ENCODE measurements at places on chromosomes 12 and 14.

GRCh38 chr12:67807814-67808213 lies 159.3 kb downstream of the DYRK2 start:
- DNase-seq, result no peak

DNA sequence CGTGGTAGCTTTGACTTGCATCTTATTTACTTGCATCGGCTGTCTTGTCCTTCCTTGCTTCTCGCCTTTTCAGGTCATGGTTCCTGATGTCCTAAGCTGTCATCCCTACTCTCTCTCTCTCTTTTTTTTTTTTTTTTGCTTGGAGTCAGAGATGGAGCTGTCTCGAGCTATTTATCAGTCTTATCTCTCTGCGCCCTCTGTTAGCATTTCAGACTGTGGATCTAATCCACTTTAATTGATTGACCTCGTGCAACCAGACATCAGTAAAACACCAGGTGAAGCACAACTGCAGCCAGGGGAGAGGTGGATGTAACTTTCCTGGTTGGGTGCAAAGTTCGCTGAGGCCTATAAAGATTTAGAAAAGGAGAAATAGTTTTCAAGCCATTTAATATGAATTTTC lies 554.8 kb downstream of the DIO2 start:
- no peak for DNase-seq

GRCh38 chr12:123164710-123165261 lies 13.9 kb upstream of the PITPNM2 start:
- no peak for DNase-seq

DNA sequence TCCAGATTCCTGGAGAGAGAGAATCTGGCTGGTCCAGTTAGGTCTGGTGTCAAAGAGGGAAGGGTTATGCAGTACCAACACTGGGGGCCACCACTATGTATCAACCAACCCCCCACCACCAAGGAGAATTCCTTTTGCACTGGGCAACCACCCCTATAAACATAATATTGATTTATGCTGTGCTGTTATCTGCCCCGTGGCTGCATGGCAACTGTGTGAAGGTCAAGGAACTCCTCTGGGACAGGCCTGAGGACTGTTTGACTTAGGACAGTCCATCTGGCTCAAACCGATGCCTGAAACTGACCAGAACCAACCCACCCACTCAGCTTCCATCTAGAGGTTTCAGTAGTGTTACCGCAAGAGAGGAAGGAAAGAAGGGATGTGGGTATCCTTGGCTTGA lies 20.5 kb downstream of the PLEKHH1 start:
- no peak for DNase-seq

DNA sequence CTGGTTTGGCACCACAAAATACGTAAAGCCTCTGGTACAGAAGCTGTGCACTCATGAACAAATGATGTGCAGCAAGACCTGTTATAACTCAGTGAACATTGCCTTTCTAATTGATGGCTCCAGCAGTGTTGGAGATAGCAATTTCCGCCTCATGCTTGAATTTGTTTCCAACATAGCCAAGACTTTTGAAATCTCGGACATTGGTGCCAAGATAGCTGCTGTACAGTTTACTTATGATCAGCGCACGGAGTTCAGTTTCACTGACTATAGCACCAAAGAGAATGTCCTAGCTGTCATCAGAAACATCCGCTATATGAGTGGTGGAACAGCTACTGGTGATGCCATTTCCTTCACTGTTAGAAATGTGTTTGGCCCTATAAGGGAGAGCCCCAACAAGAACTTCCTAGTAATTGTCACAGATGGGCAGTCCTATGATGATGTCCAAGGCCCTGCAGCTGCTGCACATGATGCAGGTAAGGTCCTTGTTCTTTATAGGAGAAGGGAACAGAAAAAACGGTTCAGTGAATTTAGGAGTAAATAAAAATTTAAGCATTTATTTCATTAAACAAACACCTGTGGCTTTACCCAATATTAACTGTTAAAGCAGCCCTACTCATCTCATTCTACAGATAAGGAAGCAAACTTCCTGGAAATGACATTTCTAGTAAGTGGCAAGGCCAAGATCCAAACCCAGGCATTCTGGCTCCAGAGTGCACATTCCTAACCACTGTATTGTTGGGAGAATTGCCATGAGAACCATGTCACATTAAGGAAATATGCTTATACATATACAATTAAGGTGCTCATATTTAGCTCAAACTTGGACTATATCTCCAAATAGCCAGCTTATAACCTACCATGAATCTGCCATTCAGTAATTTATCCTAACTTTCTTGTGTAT lies 11.7 kb downstream of the COCH start:
- DNase-seq, result no peak

DNA sequence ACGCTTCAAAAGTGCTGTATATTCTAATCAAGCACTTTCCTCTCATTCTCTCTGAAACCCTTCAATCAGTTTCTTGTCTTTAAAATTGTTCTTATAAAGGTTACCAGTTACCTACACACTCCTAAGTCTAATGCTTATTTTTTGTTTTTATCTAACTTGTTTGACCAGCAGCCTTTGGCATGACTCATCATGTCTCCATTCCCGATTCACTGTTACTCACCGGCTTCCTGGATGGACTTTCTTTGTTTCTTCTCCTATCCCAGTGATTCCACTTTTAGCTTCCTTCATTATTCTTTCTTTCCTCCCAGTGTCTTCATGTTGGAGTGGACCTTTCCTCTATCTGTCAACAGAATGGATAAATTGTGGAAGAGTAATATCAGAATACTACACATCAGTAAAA lies 368.6 kb upstream of the CCDC196 start:
- no peak for DNase-seq

- DNase-seq, result no peak
These were observed 556.5 kb downstream of the LRFN5 start for GRCh38 chr14:42163136-42163535.

DNA sequence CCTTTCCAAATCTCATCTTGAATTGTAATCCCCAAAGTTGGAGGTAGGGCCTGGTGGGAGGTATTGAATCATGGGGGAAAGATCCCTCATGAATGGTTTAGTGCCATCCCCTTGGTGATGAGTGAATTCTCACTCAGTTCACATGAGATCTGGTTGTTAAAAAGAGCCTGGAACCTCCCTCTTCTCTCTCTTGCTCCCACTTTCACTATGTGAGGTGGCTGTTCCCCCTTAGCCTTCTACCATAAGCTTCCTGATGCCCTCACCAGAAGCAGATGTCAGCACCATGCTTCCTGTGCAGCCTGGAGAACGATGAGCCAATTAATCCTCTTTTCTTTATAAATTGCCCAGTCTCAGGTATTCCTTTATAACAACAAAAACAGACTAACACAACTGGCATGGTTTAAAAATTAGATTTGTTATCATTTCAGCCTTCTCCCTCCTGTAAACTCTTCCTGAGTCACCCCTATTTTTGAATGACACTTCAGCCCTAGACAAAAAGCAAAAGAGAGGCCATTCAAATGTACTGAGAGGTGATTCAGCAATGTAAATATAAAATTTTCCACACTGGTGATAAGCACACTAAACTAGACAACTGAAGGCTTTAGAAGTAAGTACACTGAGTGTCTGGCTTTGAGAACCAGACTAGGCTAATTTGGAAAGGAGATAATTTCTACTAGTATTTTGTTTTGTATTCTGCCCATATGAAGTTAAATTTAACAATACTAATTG lies 212.1 kb upstream of the ABCD2 start:
- DNase-seq, result no peak
